T-helper 17 cell (primary cell): ENCODE measurements at places on chromosomes 16 and 17. TPM values are rescaled to one million over a fixed set of nuclear protein-coding genes. Genes with fewer than 3 reads are reported as not detected.

The ALOX12B gene
- not detected for total RNA-seq

The LRRC59 gene
- 51.9 TPM for total RNA-seq

The BCAR1 gene
- total RNA-seq: 0.50 TPM

The KRT37 gene
- total RNA-seq: not detected

The EXOC3L1 gene
- not detected for total RNA-seq

The CLDN7 gene
- total RNA-seq: 0.78 TPM

The NME3 gene
- 61.9 TPM for total RNA-seq

The ARL5C gene
- total RNA-seq: not detected

The TMEM235 gene
- total RNA-seq: not detected

The IL17C gene
- total RNA-seq: 0.86 TPM

The PRAC1 gene
- total RNA-seq: not detected

The P2RX5 gene
- total RNA-seq: 34.2 TPM

The GID4 gene
- 7.8 TPM for total RNA-seq

The WFIKKN2 gene
- not detected for total RNA-seq

The NOG gene
- 0.37 TPM for total RNA-seq

The CCL5 gene
- total RNA-seq: 15.6 TPM

The KCNJ12 gene
- not detected for total RNA-seq

The ENPP7 gene
- total RNA-seq: not detected
